ENCODE measurements at places on chromosomes 4 and X.

DNA sequence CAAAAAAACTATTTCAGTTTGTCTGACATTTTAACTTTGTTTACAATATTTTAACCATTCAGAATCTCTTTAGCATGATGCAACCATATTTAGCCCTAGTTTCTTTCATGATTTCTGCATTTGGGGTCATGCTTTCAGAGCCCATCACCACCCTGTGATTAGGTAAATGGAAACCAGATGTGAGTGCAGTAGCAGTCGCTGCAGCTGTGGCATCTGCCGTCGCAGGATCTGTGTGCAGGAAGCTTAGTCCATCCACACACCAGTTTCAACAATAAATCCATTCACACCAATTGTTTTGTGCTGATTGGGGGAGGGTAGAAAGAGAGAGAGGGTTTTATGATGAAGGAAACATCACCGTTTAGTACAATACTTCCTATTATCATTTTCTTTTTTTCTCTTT lies 130.5 kb downstream of the CPEB2 start:
- no peak for DNase-seq

GRCh38 chr4:104492183-104492771 lies 2.4 kb downstream of the CXXC4 start:
- DNase-seq = no peak

DNA sequence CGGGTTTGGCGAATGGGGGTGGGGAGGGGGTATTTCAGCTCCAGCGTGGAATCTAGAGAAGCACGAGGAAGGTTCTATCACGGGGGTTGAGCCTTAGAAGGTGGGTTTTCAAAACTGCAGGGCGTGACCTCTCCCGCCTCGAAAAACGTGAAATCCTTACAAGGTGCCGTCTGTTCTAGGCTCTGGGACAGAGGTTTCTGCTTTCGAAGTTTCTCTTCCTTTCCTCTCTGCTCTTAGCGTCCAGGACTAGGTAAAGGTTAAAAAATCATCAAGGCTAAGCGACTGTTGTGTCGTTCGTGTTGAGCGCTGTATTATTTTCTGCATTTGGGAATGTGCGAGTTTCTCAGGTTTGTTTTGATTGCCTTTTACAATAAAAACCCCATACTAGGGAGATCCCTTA lies 1.1 kb downstream of the FHL1 start:
- no peak for DNase-seq

GRCh38 chr4:7860600-7861163 lies 79.0 kb downstream of the AFAP1 start:
- DNase-seq = no peak

- DNase-seq = no peak
Measured at GRCh38 chr4:48333587-48333986, 7.7 kb upstream of the SLAIN2 start.

DNA sequence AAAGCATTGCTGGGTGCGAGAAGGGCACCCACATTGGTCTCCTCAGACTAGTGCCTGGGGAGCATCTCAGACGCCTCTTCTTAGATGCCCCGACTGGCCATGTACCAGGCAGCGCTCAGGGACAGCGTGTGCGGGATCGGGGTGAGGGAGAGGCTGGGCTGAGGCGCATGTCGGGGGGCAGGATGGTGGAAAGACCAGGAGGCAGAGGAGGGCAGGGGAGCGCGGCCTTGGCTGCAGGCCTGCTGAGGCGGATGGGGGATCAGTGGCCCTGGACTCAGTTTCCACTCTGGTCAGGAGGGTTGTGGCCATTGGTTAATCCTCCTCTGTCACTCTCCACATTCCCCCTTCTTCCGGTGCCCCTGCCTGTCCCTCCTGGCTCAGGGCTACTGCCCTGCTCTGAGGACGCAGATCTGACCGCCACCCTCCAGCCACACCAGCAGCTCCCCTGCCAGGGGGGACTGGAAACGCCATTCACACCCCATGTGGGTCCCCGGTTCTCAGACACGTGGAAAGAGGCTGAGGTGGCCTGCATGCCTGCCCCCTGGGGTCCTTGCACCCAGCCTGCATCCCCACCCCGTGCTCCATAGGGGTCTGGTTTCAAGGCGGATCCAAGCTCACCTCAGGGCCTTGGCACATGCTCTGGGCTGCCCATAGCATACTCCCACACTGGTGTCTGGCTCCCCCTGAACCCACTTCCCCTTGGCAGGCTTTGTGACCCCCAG lies 105.9 kb downstream of the CPZ start:
- no peak for DNase-seq

GRCh38 chr4:184727430-184727829 lies 6.5 kb downstream of the CENPU start:
- DNase-seq = no peak

- no peak for DNase-seq
Measured at GRCh38 chr4:177446586-177446985, 4.3 kb upstream of the AGA start.

GRCh38 chrX:13985697-13986435 lies 43.8 kb downstream of the GEMIN8 start:
- DNase-seq = no peak
